Transverse colon (tissue), 4 donors: ENCODE measurements at places on chromosomes 7 and 10. TPM values are rescaled to one million over a fixed set of nuclear protein-coding genes. Genes with fewer than 3 reads are reported as not detected.

Gene SUV39H2
- 4.6 TPM for total RNA-seq

- peak; percentile 41 for DNase-seq
Measured at GRCh38 chr7:75943864-75944263, 28.9 kb downstream of the POR start.

GRCh38 chr10:68163735-68164134, 54.4 kb downstream of the MYPN start:
- no peak for DNase-seq

GRCh38 chr7:130359276-130359857, 14.8 kb downstream of the CPA5 start:
- no peak for DNase-seq

DNA sequence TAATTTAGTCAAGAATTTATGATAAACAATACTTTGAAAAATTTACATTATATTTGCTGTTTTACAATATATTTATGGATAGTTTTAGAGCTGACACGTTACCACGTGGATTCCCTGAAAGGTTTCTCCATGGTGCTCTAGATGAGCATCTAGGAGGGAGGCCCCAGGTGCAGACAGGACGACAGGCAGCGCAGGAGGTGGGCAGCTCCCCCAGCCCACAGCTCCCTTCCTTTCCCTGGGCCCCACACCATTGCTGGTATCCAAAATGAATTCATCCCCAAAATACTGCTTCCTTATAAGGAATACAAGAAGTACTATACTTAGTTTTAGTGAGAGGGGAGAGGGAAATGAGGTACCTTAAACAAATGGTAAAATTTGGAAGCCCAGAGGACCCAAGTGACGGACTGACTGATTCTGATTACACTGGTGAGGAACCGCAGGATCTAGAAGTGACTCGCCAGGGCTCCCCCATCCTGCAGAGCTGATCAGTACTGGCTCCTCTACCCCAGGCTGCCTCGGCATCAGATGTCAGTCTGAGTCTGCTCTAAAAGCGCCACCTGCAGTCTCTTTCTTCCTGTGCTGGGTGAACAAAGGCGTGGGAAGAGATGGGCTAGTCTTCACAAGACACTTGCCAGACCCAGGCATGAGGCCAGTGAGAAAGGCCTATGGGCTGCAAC, 89.2 kb downstream of the DLG5 start:
- DNase-seq: peak; percentile 50
